ENCODE measurements at places on chromosomes 2 and 18. TPM values are rescaled to one million over a fixed set of nuclear protein-coding genes. Genes with fewer than 3 reads are reported as not detected.

DNA sequence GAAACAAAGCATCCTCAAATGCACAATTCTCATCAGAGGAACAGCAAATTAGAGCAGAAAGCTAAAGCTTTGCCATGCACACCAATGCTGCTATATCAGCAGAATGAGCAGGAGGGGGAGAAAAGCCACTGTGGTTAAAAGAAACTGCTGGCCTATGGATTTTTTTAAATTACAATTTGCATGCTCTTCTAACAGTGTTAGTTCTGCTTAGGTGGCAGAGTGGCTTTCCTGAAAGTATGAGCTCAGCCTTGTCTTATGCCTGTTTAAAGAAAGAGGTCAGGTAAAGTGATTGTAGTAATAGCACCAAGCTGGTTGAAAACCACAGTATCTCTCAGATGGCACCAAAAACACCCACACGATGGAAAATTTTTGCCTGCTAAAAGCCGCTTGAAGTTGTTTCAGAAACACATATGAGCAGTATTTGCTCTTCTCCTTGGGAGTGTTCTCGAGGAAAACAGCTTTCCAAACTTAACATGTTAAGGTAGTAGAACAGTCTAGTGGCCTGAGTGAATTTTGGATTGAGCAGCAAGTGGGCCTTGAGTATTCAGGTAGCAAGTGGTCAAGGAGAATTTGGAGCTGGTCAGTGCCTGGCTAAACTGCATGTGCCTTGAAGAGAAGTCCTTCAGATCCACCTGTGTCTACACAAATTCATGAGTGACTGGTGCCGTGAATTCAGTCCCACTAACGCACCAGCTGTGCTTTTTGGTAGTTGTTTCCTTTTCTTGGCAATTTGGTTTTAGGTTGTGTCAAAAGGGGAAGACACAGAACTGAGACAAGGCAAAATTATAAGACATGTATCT is 19.6 kb upstream of the NDUFV2 start:
- no peak for DNase-seq

GRCh38 chr2:203713381-203713780 is 6.9 kb downstream of the CD28 start:
- DNase-seq: no peak

- DNase-seq: no peak
These were observed 1.2 kb upstream of the BIN1 start for GRCh38 chr2:127108090-127108523.

DNA sequence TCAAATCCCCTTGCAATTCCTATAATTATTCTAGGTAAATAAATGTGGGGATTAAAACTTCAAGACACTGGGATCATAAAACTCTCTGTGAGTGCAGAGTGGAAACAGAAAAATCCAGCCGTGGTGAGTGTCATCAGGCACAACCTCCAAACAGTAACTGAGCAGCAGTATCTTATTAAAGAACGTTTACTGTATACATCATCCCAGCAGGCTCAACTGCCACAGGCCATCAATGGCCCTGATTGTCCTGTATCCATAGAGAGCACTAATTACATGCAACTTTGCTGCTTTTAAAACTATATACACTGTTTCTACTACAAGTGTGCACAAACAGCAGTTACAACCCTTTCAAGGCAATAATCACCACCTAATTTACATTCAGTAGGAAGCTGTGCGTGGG is 23.9 kb downstream of the GAREM1 start:
- no peak for DNase-seq

DNA sequence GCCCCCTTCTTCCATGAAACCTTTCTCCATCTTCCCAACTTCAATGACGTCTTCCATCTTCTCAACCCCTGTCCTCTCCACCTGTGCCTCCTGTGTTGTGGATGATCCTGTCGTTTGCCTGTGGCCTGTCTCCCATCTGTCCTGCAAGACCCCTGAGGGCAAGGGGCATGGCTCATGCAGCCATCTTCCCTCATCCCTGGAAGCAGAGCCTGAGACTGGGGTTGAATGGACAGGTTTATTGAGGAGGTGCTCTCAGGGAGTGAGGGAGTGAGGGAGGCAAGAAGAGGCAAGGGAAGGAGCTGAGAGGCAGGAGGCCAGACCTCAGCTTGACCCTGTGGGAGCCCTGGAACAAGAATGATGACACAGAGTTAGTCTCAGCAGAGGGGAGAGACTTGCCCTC is 7.3 kb downstream of the SPATA3 start:
- no peak for DNase-seq

DNA sequence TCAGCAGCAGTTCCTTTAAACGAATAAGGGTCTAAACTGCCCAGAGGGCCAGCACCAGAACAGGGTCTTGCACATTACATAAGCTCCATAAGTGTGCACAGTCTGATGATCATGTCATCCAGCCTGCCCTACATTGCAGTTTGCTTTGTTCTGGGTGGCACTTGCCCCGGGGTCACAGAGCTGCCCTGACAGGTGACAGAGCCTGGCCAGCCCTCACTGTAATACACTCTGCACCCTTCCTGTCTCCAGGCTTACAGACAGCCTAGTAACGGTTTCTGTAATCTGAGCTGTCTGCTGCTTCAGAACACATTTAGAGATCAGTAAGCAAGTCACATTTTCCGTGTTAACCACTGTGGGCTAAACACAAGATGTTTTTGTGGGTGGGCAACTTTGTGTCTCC is 213.3 kb downstream of the FAM210A start:
- no peak for DNase-seq

EMILIN1 gene
- total RNA-seq: 0.69 TPM

DHRS9 gene
- total RNA-seq: 0.22 TPM

TSPYL6 gene
- not detected for total RNA-seq

Measured in PC-3 (cell line).